CD8-positive, alpha-beta T cell (primary cell): ENCODE measurements at places on chromosomes 16 and 17.

DNA sequence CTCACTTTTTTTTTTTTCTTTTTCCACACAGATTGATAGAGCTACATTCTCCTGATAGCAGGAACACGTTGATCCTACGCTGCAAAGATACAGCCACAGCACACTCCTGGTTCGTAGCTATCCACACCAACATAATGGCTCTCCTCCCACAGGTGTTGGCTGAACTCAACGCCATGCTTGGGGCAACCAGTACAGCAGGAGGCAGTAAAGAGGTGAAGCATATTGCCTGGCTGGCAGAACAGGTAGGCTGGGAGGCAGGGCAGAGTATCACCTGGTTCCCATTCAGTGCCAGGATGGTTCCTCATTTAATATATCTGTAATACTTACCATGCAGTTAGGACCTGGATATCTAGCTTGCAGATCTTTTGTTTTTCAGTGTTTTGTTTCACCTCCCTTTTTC, 51.1 kb upstream of the VPS4A start:
- DNase-seq: no peak

DNA sequence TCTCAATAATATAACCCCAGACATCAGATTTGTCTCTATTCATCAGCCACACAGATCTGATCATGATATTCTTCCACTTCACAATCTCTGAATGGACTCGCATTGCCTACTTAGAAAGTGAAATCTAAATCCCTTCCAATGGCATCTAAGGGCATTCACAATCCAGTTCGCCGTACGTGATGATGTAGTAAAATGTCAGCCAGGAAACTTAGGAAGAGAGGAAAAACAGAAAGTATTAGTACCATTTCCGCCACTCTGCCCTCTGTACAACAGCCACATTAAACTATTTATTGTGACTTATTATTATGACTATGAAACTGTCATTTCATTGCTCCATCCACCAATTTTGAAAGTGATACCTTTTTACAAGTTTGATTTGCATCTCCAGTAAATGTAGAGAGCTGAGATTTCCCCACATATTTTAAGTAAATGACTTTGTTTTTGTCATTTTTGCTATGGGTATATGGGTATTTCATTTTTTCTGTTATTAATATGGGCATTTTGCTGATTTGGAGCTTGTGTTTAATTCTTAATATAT, 69.4 kb upstream of the SMIM36 start:
- no peak for DNase-seq

DNA sequence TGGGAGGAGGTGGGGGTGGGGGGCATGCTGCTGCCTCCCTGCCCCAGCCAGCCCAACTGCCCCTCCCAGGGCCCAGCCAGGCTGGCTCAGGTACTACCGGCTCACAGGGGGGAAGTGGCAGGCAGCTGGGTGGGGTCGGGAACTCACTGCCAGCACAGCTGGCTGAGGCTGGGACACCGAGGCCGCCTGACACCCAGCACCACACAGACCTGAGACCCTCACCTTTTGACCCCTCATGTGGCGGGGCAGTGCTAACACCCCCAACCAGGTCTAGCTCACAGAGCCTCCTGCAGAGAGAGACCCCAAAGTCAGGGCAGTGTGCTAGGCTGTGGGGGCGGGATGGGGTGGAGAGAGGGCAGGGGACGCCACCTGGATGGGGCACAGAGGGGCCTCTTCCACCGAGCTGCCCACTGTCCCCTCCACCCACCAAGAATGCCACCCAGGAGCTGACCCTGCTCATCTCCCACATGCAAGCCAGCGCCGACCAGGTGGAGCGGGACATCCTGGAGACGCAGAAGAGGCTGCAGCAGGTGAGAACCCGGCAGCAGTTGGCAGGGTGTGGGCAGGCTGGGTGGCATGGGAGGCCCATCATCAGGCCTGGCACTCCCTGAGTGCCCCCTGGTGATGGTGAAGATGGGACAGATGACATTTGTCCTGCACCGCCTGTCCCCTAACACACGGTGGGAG, 3.0 kb downstream of the EVPLL start:
- DNase-seq: no peak

GRCh38 chr17:63120406-63120805, 154.4 kb downstream of the TANC2 start:
- DNase-seq: no peak

GRCh38 chr17:75844530-75845057, 390 bp upstream of the UNC13D start:
- DNase-seq: no peak

DNA sequence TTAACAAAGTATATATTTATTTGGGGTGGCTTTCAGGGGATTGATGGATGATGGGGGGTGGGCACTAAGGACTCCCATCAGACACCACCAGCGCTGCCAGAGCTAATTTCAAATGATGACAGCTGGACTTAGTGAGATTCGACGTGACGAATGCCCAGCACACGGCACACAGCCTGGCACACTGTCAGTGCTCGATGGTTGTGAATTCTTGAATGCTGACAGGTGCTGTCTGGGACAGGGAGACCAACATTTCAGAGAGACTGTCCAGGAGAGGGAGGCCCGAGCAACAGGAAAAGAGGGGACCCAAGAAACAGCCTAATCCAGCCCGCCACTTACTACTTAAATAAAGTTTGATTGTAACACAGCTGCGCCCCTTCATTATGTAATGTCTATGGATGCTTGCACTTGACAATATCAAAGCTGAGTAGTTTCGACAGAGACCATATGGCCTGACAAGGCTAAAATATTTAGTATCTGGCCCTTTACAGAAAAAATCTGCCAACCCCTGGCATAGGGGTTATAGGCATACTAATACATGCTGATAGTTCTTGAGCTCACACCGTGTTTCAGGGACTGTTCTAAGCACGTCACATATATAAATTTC, 6.2 kb upstream of the MPRIP start:
- no peak for DNase-seq

- no peak for DNase-seq
Measured at GRCh38 chr17:55368706-55369105, 52.9 kb downstream of the MMD start.
